ENCODE measurements at places on chromosomes 3 and 15.

DNA sequence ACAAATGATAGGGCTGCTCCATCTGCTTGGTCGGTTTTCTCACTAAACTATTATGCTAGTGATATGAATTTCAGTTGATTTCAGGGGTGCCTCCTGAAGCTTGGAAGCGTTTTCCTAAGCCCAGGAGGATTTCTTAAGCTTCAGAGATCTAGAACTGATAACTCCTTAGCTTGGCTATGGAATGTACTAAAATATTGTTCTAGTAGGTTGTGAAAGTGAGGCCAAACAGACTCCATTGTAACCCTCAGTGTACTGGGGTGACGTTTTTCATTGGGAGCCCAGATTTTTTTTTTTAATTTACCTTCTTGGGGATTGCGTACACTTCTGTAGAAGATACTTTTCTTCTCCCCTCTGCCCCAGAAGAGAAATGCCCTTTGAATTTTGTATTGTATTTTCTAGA is 17.0 kb upstream of the ST3GAL6 start:
- no peak for DNase-seq

- peak; percentile 41 for DNase-seq
Measured at GRCh38 chr3:64187065-64187959, 38.0 kb downstream of the PRICKLE2 start.

- DNase-seq = no peak
Measured at GRCh38 chr15:99427668-99428361, 138.0 kb upstream of the MEF2A start.

DNA sequence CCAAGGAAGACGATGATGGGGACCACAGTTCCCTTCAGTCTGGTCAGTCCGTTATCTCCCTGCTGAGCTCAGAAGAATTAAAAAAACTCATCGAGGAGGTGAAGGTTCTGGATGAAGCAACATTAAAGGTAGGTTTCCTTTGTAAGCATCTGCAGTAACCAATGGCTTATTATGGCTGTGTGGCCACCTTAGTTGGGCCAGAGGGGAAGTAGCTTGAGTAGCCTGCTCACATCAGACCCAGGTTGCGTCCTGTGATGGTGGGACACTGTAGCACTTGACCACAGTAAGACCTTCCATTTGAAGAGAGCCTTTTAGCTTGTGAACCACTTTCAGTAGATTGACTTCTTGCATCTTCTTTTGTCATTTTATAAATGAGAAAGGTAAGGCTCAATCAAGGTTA is 22.6 kb downstream of the STARD5 start:
- DNase-seq = no peak

DNA sequence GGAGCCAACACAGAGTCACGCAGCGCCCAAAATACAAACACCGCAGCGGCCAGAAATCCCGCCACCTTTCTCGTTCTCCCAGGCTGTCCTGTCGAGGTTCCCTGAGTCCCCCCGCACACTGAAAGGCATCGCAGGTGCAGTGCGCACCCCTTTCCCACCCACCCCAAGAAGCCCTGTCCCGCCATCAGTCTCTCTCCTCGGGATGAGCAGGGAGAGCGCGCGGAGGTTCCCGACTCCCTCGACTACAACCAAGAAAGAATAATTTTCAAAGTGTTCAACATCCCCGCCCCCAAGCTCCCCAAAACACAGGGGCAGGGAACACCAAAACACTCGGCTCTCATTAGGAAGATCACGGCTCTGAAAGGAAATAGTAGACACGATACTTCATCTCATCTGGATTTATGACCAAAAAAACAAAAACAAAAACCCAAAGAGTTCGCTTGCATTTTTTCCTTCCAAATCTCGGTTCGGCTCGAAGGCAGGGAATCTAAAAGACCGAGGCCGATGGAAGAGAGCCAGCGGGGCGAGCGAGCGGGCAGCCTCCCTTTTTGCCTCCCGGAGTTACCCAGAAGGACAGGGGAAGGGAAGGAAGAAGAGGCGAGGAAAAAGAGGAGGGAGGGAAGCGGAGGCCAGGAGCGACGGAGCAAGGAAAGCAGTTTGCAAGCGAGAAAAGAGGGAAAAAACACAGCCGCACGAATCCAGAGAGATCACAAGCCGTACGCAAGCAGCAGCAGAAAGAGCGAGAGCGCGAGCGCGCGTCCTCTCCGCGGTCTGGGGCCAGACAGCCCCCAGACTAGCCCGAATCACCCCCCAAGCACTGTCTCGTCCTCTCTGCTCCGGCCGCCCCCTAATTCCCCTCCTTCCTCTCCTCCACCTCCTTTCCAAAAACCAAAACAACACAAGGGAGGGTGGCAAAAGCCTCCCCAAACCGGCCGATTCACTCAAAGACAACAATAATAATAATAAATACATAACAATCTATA is 808 bp downstream of the BCL6 start:
- DNase-seq = no peak

GRCh38 chr3:81468391-81468790 is 293.1 kb downstream of the GBE1 start:
- DNase-seq = no peak

GRCh38 chr15:84968301-84968700 is 13.4 kb upstream of the PDE8A start:
- no peak for DNase-seq

GRCh38 chr3:37383323-37383722 is 208.9 kb upstream of the LRRFIP2 start:
- no peak for DNase-seq
